ENCODE measurements at places on chromosomes 16 and 17.

DNA sequence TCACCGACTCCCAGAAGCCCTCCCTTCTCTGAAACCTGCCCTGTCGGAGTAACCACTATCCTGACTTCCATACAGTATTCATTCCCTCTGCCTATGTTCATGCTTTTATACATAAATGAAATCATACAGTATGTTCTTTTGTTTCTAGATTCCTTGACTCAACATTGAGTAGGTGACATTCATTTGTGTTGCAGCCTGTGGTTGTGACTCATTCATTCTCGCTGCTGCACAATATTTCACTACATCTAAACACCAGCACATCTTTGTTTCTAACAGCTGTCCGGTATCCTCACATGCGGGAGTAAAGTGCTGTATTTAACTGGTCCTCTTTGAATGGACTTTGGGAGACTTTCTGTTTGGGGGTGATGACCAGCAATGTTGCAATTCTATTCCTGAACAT is 135.0 kb upstream of the FOXF1 start:
- no peaks in the 10 kb centered on the region for H3K36me3 ChIP-seq
- H3K27me3 ChIP-seq, result peaks cover 43% of the 10 kb centered on the region
- H3K4me3 ChIP-seq, result no peak overlapping the region
- no peak overlapping the region for H3K27ac ChIP-seq
- H3K4me1 ChIP-seq, result no peaks in the 10 kb centered on the region

DNA sequence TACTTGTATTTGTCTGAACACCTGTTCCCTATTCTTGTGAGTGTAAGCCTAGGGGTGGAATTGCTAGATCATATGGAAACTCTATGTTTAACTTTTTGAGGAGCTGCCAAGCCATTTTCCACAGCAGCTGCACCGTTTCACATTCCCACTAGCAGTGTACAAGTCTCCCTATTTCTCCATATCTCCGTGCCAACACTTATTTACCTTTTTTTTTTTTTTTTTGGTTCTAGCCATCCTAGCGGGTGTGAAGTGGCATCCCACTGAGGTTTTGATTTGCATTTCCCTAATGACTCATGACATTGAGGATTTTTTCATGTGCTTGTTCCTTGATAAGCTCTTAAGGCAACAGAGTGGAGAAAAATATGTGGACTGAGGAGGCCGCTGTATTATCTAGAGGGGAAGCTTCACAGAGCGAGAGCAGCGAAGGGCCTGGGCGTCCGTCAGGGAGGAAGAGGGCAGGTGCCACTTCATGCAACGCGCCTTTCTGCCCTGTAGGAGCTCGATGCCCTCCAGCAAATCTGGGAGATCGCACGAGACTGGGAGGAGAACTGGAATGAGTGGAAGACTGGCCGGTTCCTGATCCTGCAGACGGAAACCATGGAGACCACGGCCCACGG is 50.0 kb downstream of the DNAH2 start:
- H3K27ac ChIP-seq, result no peak overlapping the region
- H3K27me3 ChIP-seq, result peaks cover 6% of the 10 kb centered on the region
- DNase-seq, result no peak
- H3K4me3 ChIP-seq, result no peak overlapping the region
- no peaks in the 10 kb centered on the region for H3K4me1 ChIP-seq

DNA sequence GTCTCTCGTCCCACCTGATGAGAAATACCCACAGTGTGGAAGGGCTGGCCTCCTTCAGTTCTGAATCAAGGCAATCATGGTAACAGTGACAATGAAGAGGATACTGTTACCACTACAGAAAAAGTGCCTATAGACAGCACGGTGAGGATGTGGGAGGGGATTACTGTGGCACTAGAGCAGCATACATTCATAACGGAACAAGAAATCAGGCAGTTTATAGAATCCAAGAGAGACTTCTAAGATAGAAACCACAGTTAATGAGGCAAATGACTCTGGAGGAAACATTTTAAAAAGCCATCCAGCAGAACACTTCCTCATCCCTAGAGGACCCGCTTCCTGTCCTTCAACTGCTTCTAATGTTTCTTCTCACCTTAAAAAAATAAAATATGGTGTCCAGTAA is 2.7 kb downstream of the RUSF1 start:
- no peak overlapping the region for H3K4me3 ChIP-seq
- H3K27me3 ChIP-seq, result no peaks in the 10 kb centered on the region
- no peak overlapping the region for H3K27ac ChIP-seq

GRCh38 chr17:82414548-82415281 is 3.4 kb upstream of the HEXD start:
- no peaks in the 10 kb centered on the region for H3K27me3 ChIP-seq
- no peak overlapping the region for H3K27ac ChIP-seq
- DNase-seq, result no peak
- no peak overlapping the region for H3K4me3 ChIP-seq

GRCh38 chr17:41656249-41657023 is 32.1 kb upstream of the KRT17 start:
- DNase-seq, result peak; percentile 64
- no peak overlapping the region for H3K4me3 ChIP-seq
- H3K36me3 ChIP-seq, result no peaks in the 10 kb centered on the region
- H3K27ac ChIP-seq, result peak overlapping the region; percentile 99
- H3K27me3 ChIP-seq, result no peaks in the 10 kb centered on the region

DNA sequence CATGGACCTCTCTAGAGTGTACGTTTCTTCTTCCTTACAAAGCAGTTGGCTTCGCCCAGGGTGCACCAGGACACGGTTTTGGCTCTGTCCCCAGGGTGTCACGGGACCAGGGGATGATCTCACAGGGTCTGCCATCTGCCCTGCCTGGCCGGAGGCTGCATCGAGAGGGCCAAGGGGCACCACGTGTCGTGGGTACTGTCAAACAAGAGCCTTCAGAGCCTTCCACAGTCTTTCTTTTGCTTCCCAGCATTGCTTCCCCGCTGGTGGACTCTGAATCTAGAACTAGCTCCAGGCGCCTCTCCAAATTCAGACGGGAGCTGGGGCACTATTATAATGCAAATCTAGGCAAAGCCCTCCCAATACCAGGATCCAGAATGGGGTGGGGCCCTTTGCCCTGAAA is 47.9 kb downstream of the MAPT start:
- H3K36me3 ChIP-seq, result no peaks in the 10 kb centered on the region
- H3K27ac ChIP-seq, result peak overlapping the region; percentile 49
- no peak overlapping the region for H3K4me3 ChIP-seq
- H3K4me1 ChIP-seq, result peaks cover 27% of the 10 kb centered on the region
- peak; percentile 86 for DNase-seq
- H3K27me3 ChIP-seq, result no peaks in the 10 kb centered on the region
